Dorsolateral prefrontal cortex (tissue), 122 donors: ENCODE measurements at places on chromosomes 3 and 15.

GRCh38 chr3:107855710-107856109 lies 235.1 kb downstream of the CD47 start:
- DNase-seq, result no peak

GRCh38 chr3:45972534-45973402 lies 22.9 kb downstream of the FYCO1 start:
- DNase-seq, result no peak

DNA sequence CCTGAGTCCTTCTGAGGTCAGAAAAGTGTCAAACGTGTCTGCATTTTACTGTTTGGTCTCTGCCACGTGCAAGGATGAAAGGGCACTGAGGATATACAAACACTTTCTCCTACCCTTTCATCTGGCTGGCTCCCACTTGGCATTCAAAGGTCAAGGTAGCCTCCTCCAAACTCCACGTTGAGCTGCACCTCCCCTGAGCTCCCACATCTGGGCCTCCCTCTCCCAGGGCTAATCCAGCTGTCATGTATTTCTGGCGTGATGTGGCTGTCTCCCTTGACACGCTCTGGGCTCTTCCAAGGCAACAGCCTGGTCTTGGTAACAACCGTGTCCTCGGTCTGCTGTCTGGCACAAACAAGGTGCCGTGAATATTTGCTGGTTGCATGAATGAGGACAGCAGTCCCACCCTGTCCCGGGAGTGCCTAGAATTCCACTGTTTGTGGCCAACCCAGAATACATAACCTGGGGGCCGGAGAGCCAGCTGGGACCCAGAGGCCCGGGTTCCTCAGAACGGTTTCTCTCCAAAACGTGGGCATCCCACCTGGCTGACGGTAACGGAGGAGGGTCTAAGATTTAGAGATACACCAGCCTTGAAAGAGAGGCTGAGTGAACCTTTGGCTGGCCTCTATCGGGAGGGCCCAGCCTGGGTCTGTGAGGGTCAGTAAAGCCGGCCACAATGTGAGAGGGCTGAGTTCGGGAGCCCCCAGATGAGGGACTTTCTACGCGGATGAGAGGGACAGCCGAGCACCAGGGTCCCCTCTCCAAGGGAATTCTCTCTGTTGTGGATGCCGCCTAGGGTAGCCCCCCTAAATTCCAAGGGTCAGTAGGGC lies 767 bp downstream of the GLT8D1 start:
- no peak for DNase-seq

DNA sequence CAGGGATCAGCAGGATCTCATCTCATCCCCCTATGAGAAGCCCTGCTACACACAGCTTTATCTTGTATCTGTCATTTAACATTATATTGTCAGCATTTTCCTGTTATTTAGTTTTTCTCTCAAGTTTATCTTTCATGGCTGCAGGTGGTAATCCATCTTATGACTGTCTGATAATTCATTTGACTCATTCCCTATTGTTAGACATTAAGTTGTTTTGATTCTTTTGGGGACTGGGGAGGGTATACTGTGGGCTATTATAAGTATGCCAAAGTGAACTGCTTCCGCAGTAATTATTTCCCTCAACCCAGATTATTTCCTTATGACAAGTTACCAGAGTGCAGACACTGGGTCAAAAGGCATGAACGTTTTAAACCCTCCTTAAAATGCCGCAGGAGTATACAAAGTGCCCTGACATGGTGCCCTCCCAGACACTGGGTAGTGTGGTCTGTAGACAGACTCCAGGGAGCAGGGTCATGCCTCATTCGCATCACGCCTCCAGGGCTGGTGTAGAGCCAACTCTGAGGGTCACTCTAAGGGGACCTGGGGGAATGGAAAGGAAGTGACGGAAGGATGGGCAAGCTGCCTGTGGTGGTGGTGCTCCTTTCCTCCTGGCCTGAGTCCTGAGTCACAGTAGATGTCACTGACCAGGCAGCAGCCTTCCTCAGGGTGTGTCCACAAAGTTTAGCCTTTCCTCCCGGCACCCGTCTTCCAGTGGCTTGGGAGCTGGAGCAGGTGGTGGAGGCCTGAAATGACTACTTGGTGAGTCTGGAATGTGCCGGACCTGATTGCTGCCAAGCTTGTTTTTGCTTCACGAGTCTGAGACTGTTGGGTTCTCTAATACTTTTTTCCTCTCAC lies 11.6 kb downstream of the GPR160 start:
- no peak for DNase-seq

DNA sequence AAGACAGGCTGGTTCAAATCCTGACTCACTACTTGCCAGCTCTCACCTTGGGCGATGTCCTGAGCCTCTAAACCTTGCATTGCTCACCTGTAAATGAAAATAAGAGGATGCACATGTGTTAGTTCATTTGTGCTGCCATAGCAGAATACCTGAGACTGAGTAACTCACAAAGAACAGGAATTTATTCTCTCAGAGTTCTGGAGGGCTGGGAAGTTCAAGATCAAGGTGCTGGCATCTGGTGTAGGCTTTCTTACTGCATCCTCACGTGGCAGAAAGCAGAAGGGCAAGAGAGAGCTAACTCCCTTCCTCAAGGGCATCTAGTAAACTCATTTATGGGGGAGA lies 222.7 kb downstream of the MTHFS start:
- no peak for DNase-seq

GRCh38 chr3:182794455-182795388 lies 1.4 kb downstream of the ATP11B start:
- no peak for DNase-seq
